T-helper 17 cell (primary cell): ENCODE measurements at places on chromosomes 4 and X.

GRCh38 chr4:18077808-18078207, 56.3 kb upstream of the LCORL start:
- DNase-seq, result no peak

- no peak for DNase-seq
Observed at GRCh38 chr4:144338834-144339233, 198.3 kb upstream of the GYPA start.

- DNase-seq, result no peak
Observed at GRCh38 chr4:47031751-47032404, 511 bp downstream of the GABRB1 start.

DNA sequence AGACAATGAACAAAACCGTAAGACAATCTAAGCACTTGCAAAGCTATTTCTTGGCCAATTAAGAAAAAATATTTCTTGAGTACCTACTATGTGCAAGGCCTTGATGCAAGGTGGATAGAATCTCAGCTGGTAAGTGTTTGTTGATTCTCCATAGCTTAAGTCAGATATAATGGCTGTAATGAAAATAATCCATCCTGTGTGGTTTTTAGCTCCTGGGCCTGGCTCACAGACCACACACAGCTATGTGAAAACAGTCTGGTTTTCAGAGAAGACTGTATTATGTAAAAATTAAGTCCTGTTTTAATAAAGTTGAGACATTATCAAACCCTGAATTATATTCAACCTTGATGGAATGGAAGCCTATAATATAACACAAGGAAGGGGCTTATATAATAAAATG, 7.8 kb upstream of the DDIT4L start:
- DNase-seq, result no peak

DNA sequence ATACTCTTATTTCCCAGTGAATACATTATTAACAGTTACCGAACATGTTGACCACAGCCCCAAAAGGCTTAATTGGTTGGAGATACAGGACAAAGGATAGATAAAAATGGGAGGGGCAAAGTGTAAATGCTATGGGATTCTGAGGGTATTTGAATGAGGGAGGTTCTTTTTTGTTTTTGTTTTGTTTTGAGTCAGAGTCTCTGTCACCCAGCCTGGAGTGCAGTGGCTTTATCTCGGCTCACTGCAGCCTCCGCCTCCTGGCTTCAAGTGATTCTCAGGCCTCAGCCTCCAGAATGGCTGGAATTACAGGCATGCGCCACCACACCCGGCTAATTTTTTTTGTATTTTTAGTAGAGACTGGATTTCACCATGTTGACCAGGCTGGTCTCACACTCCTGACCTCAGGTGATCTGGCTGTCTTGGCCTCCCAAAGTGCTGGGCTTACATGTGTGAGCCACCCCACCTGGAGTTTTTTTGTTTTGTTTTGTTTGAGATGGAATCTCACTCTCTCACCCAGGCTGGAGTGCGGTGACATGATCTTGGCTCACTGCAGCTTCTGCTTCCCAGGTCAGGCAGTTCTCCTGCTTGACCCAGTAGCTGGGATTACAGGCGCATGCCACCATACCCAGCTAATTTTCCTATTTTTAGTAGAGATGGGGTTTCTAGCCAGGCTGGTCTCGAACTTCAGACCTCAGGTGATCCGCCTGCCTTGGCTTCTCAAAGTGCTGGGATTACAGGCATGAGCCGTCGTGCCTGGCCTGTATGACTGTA, 9.0 kb downstream of the UBE2K start:
- DNase-seq, result no peak

GRCh38 chr4:14025111-14025510, 397.6 kb upstream of the BOD1L1 start:
- DNase-seq, result no peak

- DNase-seq, result no peak
Observed at GRCh38 chr4:154620111-154620510, 7.7 kb upstream of the FGG start.

DNA sequence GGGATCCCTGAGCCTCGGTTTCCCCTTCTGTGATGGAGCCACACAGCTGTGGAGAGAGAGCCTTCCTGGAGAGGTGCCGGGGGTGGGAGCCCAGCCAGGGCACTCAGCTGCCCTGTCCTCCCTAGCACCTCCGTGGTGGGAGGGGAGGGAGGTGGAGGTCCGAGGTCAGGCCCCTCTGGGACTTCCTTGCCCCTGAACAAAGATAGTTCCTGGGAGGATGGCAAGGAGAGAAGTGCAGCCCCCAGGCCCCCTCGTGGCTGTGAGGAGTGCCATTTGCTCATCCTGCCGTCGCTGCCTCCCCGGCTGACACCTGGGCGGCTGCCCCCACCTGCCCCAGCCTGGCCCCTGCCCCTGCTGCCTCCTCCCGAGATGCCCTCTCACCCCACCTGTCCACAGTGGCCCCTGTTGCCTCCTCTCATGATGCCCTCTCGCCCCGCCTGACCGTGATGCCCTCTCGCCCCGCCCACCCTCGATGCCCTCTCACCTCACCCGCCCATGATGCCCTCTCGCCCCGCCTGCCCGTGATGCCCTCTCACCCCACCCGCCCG, 12.7 kb downstream of the DOK7 start:
- no peak for DNase-seq

- DNase-seq, result no peak
Observed at GRCh38 chrX:15404401-15405096, 20.3 kb upstream of the VEGFD start.

GRCh38 chr4:140789759-140790158, 33.6 kb upstream of the TBC1D9 start:
- no peak for DNase-seq

DNA sequence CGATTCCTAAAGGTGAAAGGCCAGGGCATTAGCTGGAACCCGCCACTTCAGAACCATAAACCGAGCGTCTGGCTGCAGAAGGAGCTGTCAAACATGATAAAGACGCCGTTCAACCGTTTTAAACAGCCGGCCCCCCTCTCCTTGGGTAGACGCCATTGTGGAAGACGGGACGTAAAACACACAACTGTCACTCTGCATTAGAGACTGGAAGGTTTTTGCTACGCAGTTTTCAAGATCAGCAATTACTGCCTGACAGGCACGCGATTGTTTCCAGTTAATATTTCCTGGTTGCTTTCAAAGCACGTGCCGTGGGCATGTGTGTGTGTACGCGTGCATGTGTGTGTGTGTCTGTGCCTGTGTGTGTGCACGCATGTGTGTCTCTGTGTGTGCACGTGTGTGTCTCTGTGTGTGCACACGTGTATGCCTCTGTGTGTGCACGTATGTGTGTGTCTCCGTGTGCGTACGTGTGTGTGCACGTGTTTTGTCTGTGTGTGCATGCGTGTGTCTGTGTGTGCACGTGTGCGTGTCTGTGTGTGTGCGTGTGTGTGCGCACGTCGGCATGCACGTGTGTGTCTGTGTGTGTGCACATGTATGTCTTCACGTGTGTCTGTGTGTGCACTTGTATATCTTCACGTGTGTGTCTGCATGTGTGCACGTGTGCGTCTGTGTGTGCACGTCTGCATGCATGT, 48.8 kb downstream of the SHOX start:
- DNase-seq, result no peak

GRCh38 chrX:9122519-9123245, 88.8 kb upstream of the FAM9B start:
- DNase-seq, result no peak

GRCh38 chr4:145881989-145882388, 56.6 kb downstream of the ZNF827 start:
- DNase-seq, result no peak

DNA sequence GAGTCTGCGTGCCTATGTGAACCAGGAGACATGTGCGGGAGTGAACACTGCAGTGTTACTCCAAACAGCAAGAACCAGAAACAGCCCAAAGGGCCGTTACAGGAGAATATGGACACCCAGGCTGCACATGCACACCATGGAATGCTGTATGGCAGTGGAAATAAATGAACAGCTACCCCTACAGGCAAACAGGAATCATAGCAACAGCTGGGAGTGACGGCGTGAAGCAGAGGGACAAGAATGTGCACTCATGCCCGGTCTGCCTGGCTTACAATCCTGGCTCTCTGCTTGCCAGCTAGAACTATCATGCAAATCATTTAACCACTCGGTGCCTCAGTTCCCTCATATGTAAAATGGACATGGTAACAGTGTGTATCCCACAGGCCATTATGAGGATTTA, 16.6 kb downstream of the GPKOW start:
- no peak for DNase-seq

DNA sequence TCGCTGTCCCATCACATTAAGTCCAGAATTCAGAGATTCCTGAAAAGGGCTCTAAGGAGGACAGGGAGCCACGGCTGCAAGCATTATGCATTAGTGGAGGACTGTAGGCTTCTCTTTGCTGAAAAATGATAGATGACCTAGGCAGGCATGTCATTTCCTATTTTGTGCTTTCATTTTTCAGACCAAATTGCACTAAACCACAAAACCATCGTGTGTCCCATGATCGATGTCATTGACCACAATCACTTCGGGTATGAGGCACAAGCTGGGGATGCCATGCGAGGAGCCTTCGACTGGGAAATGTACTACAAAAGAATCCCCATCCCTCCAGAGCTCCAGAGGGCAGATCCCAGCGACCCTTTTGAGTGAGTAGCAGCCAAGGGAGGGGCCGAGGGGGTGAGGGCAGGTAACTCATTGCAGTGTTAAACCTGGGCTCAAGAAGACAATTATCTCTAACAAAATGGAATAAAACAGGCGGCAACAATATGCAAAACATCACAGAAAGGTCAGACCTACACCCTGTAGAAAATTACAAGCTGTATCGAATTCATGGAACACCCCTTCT, 355.2 kb upstream of the GALNT7 start:
- DNase-seq, result no peak

- no peak for DNase-seq
Observed at GRCh38 chr4:144402176-144402575, 243.8 kb upstream of the HHIP start.

DNA sequence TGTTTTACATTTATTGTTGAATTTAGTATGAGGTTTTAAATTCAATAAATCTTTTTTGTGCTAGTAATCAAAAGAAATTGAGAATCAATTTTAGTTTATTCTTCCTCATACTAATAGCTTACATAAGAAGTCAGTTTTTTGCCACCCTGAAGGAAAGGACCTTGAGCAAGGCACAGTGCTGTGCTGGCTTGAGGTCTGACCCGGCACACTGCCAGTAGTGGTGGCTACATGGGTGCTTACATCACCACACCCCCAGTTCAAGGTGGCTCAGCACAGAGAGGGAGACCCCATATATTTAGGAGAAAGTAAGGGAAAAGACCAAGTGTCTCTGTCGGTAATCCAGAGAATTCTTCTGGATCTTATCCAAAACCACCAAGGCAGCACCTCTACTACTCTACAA, 86.0 kb upstream of the LANCL3 start:
- no peak for DNase-seq

- DNase-seq, result no peak
Observed at GRCh38 chr4:2930135-2930757, 33.0 kb downstream of the NOP14 start.

- no peak for DNase-seq
Observed at GRCh38 chr4:179447308-179447707, 2005.1 kb upstream of the AGA start.

- DNase-seq, result no peak
Observed at GRCh38 chrX:47483306-47484268, 565 bp upstream of the ZNF41 start.

- no peak for DNase-seq
Observed at GRCh38 chr4:87390551-87390890, 467 bp downstream of the HSD17B11 start.

DNA sequence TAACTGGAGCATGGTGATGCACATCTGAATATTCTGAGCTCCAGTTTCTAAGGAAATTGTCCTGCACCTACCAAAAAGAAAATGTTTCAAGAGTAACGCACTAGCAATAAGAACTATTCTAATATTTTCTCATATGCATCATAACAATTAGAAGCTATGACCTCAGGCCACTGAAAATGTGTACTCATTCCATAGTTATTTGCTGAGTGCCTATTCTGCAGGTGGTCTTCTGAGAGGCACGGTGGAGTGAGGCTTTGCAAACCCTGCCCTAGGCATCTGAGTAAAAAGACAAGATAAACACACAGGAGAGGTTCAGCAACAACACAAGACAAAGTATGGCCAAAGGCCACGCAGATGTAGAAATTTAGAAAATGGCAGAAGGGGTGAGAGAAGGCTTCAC, 23.7 kb downstream of the SLC10A6 start:
- DNase-seq, result no peak
